ENCODE measurements at places on chromosomes 2 and 18.

- DNase-seq = no peak
Observed at GRCh38 chr2:174561972-174562370, 35.6 kb downstream of the WIPF1 start.

DNA sequence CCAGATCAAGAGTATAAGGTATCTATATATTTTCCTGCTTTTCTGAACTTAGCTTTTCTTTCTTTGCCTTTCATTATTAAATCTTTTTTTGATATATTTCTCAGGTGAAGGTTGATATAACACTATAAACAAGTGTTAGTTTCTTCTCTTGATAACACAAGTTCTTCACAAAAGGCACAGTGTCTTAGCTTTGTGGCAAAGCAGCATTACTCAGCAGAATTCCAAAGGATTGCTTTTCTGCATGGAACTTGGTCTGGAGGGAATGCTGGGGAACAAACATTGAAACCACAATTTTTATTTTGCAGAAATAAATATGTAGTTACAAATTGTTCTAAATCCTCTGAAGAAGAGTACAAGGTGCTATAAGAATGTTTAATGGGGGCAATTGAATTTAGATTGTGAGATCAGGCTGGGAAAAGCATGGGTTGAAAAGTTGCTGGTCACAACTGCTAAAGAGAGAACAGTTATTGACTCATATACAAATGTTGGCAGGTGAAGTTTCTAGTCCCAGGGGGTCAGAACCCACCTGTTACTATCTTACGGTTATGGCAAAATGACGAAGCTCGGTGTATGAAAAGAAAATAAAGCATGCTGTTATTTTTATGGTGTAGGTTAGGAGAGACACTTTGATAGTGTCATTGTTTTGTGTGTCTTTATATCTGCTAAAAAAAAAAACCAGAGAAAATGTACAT lies 68.2 kb downstream of the UBR3 start:
- no peak for DNase-seq

DNA sequence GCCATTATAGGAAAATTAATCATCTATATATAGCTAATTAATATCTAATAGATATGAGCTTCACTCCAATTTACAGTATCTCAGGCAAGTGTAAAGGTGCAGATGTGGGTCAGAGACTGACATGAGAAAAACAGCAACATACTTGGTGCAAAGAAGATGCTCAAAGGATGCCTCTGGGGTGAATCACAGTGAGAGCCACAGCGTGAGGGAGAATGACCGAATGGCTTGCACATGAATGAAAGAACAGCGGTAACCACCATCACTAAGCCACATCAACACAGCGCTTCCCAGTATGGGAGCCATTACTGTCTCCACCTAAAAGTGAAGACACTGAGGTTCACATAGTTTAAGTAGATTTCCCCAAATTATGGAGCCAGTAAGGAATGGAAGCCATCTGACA lies 423.4 kb upstream of the ID2 start:
- DNase-seq = no peak

DNA sequence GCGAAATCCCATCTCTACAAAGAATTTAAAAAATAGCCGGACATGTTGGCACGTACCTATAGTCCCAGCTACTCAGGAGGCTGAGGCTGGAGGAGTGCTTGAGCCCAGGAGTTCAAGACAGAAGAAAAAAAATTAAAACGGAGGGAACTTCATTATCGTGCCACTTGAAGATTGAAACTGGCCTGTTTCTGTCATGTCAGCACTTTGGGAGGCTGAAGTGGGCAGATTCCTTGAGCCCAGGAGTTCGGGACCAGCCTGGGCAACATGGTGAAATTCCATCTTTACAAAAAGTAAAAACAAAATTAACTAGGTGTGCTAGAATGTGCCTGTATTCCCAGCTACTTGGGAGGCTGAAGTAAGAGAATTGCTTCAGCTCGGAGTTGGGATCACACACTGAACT lies 3.0 kb upstream of the TEX44 start:
- DNase-seq = no peak

DNA sequence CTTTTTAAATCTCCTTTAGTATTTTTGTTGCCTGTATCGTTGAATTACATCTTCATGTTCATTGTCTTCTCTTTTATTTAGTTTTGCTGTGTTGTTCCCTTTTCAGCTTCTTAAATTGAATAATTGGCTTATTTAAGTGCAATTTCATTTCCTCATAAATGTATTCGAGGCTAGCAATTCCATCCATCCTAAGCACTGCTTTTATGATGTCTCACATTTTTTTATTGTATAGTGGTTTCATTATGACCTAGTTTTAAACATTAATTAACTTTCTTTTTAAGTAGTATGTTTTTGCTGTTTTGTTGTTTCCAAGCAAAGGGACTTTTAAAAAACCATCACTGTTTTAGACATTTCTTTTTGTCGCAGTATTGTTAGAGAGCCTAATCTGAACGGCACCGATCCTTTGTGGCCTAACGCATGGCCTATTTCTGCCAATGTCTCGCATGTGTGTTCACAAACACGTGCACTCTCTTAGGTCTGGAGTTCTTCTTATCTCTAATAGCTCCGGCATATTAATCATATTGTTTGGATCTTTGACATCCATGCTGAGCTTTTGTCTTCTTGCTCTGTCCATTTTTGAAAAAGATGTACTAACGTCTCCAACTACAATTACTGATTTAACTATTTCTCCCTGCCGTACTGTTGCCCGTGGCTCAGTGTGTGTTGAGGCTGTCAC lies 59.6 kb upstream of the ZNF516 start:
- DNase-seq = no peak

GRCh38 chr2:102366406-102367112 lies 11.0 kb downstream of the IL18R1 start:
- DNase-seq = no peak

GRCh38 chr2:38720613-38721241 lies 30.4 kb downstream of the SRSF7 start:
- DNase-seq = no peak

GRCh38 chr2:158060835-158061435 lies 40.7 kb upstream of the UPP2 start:
- DNase-seq = no peak

DNA sequence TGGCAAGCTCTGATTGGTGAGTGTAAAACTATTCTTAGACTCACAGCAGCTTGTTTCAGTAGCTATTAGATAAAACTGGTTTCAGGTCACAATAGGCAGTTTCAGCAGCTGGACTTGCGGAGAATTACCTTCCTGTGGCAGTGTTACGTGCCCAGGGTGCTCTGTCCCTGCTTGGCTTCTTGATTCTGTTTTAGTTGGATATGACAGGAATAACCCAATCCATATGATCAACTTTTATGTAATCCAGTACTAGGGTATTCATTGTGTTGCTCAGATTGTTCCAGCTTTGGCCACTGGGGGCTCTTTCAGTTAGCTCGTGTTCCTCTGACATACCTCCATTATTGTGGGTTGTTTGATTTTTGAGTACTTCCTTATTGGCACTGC lies 43.1 kb downstream of the INPP4A start:
- no peak for DNase-seq

DNA sequence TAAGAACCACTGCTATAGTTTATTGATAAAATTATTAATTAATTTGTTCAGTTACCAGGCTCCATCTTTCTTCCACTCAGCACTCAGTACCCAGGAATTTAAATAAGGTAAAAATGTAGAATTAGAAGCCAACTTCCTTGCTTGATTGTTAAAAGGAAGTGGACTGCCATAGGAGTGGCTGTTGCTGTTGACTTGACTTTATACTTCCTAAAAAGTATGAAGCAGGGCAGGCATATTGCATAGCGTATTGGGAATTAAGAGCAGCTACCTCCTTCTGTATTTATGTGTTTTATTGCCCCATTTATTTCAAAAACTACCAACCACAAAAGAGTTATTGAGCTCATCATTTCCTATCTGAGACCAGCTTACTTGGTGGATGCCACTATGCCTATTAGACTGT lies 27.9 kb downstream of the PSMD1 start:
- no peak for DNase-seq

- DNase-seq = no peak
Observed at GRCh38 chr2:8494151-8494550, 187.7 kb upstream of the ID2 start.

- DNase-seq = no peak
Observed at GRCh38 chr18:54775686-54776085, 52.6 kb upstream of the RAB27B start.

- no peak for DNase-seq
Observed at GRCh38 chr2:183630964-183631363, 506.7 kb downstream of the NUP35 start.

DNA sequence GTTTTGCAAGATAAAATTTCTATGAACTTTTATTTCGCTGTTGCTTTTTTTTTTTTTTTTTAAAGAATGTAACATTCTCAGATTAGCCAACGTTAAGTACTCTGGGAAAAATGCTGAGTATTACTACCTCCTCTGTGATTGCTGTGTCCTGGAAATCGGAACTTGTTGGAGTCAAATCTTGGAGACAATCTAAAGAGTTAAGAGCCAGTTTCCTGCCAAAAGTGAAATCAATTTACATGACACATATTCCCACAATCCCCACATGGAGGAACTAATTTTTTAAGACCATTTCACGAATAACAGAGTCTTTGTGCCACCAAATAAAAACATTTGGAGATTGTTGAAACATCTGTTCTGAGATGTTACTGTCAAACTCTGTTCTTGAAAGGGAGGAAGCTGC lies 127.8 kb downstream of the MEP1B start:
- no peak for DNase-seq

DNA sequence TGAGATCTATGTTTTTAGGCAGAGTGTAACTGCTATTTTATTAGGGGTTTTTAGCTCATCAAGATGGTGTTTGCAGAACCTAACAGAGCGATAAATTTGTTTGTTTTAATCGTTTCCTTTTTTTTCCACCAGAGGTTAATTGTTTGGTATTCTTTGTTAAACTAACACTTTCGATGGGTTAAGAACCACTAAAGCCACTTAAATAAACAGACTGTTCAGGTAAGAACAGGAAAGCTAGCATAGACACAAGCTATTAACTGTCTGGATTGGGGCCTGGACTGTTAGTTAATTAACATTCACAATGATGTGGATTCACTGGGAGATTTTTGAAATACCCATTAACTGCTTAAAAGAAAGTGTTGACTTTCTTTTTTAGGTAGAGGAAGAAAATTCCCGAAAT lies 209.0 kb upstream of the COPS8 start:
- DNase-seq = no peak

- DNase-seq = no peak
Observed at GRCh38 chr18:22558945-22559385, 141.2 kb upstream of the CTAGE1 start.

- no peak for DNase-seq
Observed at GRCh38 chr18:61917818-61918217, 25.0 kb upstream of the RNF152 start.

GRCh38 chr18:48931680-48932461 lies 18.9 kb downstream of the SMAD7 start:
- DNase-seq = no peak

GRCh38 chr2:137383391-137383790 lies 580.9 kb upstream of the HNMT start:
- DNase-seq = no peak

DNA sequence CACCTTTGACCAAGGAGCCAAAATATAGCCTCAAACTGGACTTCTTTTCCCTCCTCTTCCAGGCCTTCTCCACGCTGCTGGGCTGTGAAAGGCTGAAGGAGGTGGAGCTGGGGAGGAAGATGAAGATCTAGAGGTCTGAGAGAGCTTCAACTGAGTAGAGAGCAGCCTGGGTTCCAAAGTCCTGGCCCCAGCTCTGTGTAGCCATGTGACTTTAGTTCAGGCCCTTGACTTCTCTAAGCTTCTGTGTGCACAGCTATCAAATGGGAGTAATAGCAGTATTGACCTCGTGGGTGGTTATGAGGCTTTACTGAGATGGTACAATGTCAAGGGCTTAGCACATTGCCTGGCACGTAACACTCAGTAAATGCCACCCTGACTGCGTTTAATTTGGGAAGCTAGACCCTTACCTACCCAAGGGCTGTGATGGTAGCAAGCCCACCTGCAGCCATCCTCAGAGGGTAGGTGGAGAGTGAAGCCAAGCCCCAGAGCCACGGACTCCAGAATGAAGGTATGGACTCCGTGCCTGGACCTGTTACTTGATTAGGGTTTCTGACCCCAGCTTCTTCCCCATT lies 38.4 kb downstream of the SERTAD2 start:
- DNase-seq = no peak

GRCh38 chr2:172449911-172450550 lies 22.6 kb downstream of the ITGA6 start:
- no peak for DNase-seq

DNA sequence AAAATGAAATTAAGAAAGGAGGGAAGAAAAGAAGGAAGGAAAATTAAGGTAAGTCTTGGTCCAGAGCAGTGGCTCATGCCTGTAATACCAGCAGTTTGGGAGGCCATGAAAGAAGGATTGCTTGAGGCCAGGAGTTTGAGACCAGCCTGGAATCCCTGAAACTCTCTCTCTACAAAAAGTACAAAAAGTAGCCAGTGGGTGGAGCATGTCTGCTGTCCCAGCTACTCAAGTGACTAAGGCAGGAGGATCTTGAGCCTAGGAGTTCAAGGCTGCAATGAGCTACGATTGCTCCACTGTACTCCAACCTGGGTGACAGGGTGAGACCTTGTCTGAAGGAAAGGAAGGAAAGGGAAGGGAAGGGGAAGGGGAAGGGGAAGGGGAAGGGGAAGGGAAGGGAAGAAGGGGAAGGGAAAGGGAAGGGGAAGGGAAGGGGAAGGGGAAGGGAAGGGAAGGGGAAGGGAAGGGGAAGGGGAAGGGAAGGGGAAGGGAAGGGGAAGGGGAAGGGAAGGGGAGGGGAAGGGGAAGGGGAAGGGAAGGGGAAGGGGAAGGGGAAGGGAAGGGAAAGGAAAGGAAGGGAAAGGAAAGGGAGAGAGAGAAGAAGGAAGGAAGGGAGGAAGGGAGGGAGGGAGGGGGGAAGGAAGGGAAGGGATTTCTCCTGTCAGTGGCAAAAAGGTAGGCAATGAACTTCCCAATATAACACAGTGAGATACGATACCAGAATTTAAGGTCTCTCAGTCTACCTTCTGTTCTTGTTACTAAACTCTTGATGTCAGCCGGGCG lies 412.8 kb downstream of the CMPK2 start:
- DNase-seq = no peak

DNA sequence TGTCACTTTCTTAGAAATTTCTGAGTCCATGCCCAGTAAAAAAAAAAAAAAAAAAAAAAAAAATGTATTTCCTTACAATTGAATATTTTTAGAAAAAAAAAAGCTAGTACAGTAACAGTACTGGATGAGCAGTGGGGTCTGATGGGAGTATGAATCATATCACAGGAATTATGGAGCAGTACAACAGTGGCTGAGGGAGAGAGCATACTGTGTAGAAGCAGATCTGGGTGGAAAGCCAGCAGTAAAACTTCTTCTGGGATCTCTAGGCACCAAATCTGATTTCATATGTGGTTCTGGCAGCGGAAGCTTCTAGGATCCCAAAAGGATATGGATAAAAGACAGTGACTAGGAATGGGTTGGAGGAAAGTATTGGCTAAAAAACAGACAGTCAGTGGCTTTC lies 414.9 kb upstream of the FSHR start:
- no peak for DNase-seq
